ENCODE measurements at places on chromosomes 11 and 22.

- peak; percentile 70 for DNase-seq
Measured at GRCh38 chr22:24141586-24141985, 39.7 kb upstream of the SUSD2 start.

DNA sequence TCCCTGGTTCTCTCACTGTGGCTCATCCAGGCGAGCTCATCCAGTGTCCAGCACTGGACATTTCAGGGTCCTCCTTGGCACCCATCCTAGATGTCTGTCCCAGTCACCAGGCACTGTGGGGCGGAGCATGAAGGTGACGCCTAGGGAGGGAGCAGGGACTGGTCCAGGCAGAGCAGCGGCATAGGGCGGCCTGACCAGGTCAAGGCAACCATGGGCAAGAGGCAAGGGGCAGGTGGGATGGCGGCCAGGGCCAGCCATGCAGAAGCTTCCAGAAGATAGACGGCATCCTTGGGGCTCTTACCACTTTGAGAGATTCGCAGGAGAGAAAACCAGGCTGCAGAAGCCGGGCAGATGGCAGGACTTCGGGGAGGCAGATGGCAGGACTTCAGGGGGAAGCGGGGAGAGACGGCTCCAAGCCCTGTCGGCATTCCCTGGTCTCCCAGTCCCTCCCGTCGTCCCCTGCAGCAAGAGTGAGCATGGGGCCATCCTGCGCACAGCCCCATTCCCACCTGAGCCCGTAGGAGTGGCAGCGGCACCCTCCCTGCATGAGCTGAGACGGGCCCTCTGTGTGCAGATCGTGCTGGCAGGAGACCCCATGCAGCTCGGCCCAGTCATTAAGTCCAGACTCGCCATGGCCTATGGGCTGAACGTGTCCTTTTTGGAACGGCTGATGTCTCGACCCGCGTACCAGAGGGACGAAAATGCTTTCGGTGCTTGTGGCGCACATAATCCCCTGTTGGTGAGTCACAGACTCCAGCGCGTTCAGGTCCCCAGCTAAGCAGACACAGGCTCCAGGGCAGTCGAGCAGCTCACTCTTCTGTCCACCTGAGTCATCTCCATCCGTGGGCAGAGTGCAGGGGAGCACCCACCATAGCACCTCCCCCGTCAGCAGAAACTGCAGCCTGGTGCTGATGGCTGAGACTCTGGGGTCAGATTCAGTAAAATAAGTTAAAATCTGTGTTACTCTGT lies 20.1 kb upstream of the PANX2 start:
- DNase-seq, result no peak

DNA sequence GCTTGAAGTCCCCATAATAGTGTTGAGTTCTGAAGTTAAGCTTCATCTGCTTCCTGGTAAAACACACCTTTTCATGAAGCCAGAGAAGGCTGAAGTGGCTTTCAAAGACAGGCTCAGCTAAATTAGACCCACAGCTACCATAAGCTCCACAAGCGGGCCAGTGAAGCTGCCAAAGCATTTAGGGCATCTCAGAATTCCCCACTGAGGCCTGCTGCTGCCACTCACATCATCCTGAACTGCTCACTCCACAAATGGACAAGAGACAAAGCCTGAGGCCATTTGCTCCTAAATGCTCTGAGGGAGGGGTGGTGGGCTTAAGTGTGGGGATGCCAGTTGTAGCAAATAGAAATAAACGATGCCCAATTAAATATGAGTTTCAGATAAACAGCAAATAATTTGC lies 14.6 kb downstream of the CCDC83 start:
- DNase-seq, result no peak

DNA sequence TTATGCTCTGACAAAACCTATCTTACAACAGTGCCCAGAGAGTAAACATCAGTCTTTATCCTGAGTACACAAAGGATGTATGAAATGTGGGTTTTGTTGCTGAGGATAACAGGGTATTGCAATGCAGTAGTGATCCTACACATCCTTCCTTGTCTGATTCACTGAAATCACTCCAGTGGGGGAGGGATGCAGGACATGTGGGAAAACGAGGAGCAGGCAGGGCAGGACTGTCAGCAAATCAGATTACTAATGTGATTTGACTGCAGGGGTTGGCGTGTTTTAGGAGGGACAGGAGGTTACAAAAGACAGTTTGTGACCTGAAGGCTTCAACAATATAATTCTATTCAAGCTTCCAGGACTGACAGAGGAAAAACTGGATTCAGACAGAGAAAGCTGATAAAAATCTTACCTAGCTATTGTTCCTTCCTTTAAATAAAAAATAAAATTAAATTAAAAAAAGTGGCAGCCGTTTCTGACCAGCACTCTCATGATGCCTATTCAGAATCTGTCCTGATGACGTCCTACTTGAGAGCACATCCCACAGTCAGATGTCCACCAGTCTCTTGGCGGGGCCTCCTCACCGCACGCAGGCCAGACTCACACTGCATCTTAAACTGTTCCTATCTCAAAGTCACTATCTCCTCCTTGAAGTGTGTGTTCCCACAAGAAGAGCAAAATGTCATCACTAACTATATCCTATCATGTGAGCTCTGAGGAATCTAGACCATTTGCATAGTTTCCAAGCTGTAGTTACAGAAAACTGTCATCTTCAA lies 50.6 kb upstream of the MN1 start:
- DNase-seq, result no peak

GRCh38 chr11:65571940-65572339 lies 398 bp upstream of the FAM89B start:
- no peak for DNase-seq

DNA sequence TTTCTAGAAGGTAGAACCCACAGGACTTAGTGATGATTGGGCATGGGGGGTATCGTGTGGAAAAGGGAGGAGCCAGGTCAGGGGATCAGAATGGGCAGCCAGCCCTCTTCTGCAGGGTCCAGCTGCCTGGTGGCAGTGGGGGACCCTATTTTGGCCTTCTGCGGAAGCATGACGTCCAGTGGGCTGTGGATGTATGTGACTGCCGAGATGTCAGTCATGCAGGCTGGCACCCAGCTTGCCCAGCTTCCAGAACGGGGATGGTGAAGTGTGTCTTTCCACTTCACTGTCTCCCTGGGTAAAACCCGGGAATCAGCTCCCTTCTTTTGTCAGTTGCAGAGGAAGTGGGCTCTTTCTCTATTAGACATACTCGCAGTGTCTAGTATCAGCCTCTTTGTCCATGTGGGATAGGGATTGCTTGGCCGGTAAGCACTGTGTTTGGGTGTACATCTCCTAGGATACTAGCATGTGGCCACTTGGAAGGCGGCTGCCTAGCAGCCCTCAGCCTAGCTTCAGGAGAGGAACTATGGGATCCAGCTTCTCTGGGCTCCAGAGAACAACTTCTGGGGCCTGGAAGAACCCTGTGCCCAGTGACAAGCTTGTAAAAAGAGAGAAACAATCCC lies 51.4 kb downstream of the GRIK4 start:
- no peak for DNase-seq

GRCh38 chr11:79110796-79111195 lies 330.0 kb downstream of the TENM4 start:
- DNase-seq, result no peak

- no peak for DNase-seq
Measured at GRCh38 chr11:81331611-81332235, 1401.9 kb downstream of the FAM181B start.

- DNase-seq, result no peak
Measured at GRCh38 chr11:26112264-26112663, 219.7 kb upstream of the ANO3 start.

DNA sequence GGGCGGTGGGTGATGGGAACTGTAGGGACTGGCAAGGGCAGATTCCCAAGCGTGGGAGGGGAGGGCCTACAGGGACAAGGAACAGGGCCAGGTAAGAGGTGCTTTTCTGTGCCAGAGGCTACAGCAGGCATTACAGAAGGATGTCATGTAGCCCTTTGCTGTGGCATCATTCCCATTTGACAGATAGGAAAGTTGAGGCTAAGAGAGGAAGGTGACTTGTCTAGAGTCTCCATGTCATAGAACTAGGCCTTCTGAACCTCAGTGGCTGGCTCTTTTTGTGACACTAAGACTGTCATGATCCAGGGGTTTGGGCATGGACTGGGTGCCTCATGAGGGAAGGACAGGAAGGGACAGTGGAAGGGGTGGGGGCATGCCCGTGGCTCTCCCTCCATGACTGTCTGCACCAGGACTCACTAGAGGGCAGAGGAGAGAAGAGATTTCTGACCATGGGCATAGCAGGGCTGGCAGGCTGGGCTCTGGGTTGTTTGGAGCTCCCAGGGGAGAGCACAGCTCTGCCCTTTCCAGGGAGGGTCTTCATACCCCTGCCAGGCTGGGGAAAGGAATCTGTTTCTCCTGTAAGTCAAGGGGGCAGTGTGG lies 3.2 kb downstream of the MMP11 start:
- no peak for DNase-seq

DNA sequence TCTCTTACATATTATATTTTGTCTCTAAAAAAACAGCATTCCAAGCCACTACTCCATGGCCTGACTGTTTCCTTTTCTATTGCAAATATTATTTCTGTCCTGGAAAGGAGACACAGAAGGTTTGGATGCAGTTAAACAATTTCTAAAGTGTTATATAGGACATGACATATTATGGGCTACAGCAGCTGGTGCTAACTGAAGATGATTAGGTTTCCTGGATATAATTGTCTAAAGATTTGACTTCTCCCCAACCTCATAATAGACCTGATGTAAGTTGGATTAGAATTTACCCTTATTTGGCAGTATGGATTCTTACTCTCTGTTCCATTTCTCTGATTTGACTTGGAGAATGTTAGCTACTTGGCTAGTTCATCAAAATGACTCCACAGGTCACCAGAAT lies 90.2 kb downstream of the BBOX1 start:
- DNase-seq, result no peak

Measured in foreskin keratinocyte (primary cell).